Cortex of kidney (tissue), 1 donor: ENCODE measurements at places on chromosomes 6 and 20.

DNA sequence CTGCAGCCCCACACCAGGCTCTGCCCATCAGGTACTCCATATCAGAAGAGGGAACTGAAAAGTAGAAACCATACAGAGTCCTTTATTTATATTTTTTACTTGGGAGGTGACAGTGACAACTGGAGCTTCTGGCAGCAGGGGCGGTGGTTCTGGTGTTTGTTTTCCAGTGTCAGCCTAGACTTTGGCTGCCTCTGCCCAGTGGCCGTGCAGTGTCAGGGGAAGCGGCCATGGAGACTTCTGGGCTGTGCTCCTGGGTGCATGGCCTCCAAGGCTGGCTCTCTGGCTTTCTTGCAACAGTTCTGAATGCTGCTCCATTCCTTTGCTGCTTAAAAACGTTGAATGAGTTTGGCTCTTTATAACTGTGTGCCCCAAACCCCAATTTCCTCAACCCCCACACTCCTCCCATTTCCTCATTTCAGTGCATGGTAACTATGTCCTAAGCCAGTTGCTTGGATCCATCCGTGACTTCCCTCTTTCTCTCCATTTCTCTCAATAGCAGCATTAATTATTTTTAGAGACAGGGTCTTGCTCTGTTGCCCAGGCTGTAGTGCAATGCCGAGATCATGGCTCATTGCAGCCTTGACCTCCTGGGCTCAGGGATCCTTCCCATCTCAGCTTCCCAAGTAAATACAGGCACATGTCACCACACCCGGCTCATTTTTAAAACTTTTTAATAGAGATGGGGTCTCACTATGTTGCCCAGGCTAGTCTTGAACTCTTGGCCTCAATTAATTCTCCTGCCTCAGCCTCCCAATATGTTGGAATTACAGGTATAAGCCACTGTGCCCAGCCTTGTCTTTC lies 141.1 kb upstream of the SGK1 start:
- DNase-seq, result no peak

- no peak for DNase-seq
Measured at GRCh38 chr20:35603695-35604448, 11.8 kb upstream of the SPAG4 start.

- no peak for DNase-seq
Measured at GRCh38 chr6:44474643-44475042, 87.1 kb downstream of the CDC5L start.

DNA sequence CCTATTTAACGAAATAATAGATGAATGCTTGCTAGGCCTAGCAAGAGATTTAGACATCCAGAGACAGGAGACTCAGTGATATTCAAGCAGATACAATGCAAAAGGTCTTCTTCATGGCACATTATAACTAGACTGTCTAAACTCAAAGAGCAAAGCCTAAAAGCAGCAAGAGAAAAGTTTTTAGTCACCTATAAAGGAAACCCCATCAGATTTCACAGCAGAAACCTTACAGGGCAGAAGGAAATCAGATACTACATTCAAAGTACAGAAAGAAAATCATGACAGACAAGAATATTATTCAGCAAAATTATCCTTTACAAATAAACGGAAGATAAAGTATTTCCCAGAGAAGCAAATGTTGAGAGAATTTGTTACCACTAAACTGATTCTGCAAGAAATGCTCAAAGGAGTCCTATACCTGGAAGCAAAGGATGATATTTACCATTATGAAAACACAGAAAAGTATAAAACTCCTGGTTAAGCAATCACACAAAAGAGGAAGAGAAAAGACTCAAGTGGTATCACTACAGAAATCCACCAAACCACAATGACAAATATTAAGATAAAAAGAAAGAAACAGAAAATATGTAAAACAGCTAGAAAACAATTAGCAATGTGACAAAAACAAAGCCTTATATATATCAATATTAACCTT lies 333.7 kb downstream of the MEI4 start:
- DNase-seq, result no peak

- DNase-seq, result no peak
Measured at GRCh38 chr20:21808863-21809664, 103.6 kb downstream of the PAX1 start.
